Right forelimb (tissue), 1 donor: ENCODE measurements at places on chromosomes 6 and 20.

- no peak for DNase-seq
These were observed 249.8 kb upstream of the JARID2 start for GRCh38 chr6:14995966-14996602.

DNA sequence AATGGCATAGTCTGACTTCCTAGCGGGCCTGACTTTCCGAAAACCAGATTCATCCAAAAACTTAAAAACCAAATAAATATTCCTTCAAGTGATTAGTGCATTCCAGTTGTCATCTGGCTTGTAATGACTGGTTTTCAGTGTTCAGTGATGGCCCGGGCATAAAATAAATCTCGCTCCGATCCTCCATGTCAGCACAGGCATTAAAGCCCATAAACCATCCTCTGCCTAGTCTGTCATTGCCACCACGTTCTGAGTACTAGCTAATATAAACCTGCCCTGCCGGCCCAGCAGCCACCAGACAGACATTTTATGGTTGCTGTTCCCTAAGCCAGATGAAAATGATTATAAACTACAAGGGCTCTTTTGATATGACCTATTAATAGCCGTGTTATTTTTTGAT is 232.3 kb upstream of the GMDS start:
- DNase-seq = no peak

GRCh38 chr6:35925961-35926360 is 5.1 kb upstream of the SRPK1 start:
- no peak for DNase-seq

DNA sequence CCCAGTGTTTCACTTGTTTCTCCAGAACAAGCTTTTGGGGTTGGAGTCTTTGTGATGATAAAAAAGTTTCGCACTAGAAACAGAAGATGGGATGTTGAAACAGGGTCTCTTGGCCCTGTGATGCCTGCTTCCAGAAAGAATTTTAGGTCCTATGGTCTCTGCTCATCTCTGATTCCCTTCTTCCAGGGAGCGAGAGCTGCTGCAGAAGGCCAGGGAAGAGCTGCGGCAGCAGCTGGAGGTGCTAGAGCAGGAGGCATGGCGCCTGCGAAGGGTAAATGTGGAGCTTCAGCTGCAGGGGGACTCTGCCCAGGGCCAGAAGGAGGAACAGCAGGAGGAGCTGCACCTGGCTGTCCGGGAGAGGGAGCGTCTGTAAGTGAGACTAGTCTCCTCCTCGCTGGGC is 18.3 kb downstream of the CEP250 start:
- DNase-seq = no peak

DNA sequence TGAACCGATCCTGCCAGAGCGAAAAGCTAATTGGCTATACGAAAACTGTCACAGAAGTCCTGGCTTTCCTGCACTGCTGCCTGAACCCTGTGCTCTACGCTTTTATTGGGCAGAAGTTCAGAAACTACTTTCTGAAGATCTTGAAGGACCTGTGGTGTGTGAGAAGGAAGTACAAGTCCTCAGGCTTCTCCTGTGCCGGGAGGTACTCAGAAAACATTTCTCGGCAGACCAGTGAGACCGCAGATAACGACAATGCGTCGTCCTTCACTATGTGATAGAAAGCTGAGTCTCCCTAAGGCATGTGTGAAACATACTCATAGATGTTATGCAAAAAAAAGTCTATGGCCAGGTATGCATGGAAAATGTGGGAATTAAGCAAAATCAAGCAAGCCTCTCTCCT is 14.2 kb downstream of the CCR6 start:
- DNase-seq = no peak

- DNase-seq = no peak
These were observed 612.2 kb downstream of the HDGFL1 start for GRCh38 chr6:23181356-23182110.

- no peak for DNase-seq
These were observed 64.6 kb downstream of the NUS1 start for GRCh38 chr6:117739869-117740268.

GRCh38 chr6:138285800-138286199 is 67.5 kb upstream of the PBOV1 start:
- DNase-seq = no peak

GRCh38 chr6:143843677-143843999 is 500 bp downstream of the LTV1 start:
- DNase-seq = no peak

GRCh38 chr6:39100358-39100757 is 14.6 kb downstream of the SAYSD1 start:
- no peak for DNase-seq

- no peak for DNase-seq
These were observed 51.0 kb upstream of the ZFP64 start for GRCh38 chr20:52242237-52243230.
